ENCODE measurements at places on chromosomes 1 and 21.
A peak's percentile ranks its signal among the peaks of the same experiment; 100 is the strongest.

DNA sequence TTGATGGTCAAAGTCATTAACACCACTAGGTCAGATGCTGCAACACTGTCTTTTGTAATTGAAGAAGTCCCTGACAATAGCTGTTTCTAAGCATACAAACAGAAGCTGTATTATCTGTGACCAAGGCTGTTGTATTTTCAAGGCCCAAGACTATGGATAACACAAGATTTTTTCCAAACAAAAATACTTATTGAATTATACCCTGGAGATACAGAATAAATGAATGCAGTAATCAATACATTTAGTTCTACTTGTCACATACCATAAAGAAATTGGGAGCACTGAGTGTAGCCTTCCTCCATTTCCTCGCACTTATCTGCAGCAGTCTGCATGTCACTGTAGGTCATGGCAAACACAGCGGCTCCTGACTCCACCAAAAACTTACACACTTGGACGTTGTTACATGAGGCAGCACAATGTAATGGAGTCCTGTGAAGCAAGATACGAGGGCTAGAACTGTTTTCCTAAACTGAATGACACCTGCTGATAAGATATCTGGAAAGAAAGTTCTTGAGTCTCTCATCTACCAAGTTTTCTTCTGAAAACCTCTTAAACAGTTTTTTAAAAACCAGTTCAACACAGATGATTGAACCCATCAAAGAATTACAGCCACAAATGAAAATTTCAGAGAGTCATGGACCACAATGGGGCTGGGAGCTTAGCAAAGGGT is 56.9 kb downstream of the TP53BP2 start:
- DNase-seq, result no peak

- no peak for DNase-seq
Observed at GRCh38 chr1:169163059-169163458, 56.6 kb downstream of the ATP1B1 start.

- no peak for DNase-seq
Observed at GRCh38 chr1:212920896-212921295, 29.4 kb upstream of the VASH2 start.

GRCh38 chr1:67149179-67149770 is 14.5 kb upstream of the C1orf141 start:
- DNase-seq, result peak; percentile 56

DNA sequence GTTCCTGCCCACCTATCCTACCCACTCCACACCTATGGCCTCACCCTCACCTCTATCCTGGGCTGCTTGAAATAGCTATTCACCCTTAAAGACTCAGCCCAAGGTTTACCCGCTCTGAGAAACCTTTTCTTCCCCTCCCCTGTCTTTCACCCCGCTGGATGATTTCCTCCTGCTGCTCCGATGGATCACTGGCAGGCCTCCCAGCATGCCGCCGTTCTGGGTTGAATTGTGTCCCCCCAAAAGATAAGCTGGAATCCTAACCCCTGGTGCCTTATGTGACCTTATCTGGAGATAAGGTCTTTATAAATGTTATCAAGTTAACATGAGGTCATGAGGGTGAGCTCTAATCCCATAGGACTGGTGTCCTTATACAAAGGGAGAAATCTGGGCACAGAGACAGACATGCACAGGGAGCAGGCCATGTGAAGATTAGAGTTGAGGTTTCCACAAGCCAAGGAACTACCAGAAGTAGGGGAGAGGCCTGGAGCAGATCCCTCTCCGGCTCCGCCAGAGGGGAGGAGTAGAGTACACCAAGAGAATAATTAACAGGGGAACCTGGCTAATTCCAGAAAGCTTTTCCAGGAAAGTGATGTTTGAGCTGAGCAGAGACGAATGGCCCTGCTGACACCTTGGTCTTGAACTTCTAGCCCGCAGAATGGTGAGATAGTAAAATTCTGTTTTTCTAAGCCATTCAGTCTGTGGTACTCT is 110.0 kb upstream of the SERBP1 start:
- no peak for DNase-seq

GRCh38 chr1:178277793-178278530 is 184.1 kb downstream of the RASAL2 start:
- no peak for DNase-seq
